ENCODE measurements at places on chromosomes 6 and 20.

DNA sequence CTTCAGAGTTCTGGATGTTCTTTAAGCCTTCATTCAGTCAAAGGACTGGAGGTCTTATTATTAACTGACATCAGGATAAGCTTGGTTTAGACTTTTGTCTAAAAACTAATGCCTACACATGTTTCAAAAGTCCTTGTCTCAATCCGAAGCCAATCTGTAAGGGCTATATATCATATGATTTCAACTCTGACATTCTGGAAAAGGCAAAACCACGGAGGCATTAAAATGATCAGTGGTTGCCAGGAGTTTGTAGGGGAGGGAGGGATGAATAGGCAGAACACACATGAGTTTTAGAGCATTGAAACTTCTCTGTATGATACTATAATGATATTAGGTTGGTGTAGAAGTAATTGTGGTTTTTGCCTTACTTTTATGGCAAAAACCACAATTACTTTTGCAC lies 1285.8 kb upstream of the CITED2 start:
- DNase-seq: no peak

DNA sequence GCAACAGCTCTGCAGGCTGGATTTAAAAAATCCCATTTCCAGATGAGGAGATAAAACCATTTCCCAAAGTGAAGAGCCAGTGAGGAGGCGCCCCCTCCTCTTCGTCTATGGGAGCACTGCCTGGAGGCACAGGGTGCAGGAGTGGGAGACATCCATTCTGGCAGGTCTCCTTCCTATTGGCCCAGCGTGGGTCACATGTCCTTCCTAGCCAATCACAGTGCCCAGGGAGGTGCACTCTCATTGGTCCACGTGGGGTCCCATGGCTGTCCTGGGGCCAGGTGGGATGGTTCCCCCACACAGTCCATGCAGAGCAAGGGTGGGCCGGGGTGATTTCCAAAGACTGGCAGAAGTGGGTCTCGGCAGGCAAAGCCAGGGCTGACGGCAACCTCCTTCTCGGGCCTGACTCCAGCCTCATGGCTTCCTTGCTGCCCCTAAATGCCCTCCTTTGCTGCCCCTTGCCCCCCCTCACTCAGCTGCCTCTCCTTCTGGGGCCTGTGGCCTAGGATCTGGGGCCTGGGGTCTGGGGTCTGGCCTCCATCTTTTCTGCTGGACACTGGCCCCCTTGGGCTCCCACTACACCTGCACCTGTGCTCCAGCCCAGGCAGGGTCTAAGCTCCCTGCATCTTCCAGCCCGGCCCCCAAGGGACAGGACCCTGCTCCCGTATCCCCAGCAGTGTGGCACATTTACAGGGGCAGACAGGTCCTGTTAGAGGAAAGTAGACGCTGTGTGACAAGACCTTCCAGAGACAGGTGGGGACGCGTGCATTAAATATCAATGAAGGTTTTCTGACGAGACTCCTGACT lies 231.7 kb downstream of the TAF4 start:
- no peak for DNase-seq

DNA sequence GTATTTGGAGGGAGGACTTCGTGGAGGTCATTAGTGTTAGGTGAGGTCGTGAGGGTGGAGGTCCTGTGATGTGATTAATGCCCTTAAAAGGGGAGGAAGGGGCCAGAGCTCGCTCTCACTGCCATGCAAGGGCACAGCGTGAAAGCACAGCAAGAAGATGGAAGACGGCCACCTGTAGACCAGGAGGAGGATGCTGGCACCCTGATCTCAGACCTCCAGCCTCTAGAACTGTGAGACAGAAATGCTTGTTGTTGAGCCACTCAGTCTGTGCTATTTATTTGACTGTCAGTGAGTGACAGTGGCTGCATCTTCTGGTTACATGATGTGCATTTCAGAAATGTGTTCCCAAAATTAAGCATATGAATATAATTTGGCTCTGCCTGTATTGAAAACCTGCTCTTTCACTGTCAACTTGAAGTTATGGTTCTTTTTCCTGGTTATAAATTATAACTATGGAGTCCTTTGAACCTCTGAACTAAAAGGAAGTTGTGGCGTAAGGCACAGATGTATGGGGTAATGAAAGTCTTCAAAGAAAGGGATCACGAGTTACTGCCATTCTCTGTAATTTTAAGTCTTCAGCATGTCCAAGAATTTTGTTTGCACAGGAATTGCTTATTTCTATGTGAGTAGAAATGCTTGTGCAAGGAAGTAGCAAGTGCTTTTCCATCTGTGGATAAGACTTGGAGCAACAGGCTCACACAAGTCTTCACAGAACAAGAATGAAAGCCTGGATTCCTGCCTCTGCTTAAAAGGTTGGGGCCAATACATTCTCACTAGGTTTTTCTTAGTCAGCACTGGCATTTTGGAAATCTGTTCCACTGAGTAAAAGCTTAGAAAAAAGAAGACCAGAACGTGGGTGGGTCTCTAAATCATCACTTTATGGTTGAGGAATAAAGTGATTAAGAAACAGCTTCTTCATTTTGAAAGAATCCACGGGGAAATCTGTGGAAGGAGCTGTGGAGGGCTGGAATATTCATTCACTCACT lies 10.3 kb downstream of the PPP1R14C start:
- no peak for DNase-seq

GRCh38 chr6:110217266-110217665 lies 37.0 kb downstream of the CDC40 start:
- DNase-seq: no peak

DNA sequence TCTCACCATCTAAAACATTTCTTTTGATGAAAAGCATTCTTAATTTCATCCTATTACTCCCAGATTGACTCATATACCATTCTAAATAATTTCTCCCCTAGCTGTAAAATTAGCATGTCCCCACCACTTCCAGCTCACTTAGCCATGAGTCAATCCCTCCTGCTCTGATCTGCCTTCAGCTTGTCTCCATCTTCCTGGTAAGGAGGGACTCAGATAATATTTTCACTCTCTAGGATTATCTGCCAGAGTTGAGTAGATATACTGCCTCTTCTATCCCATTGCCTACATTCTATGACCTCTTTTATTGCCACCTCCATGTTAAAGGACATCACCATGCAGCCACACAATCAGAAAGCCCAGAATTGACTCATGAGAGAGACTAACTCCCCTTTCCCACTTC lies 348.8 kb upstream of the POU3F2 start:
- no peak for DNase-seq

DNA sequence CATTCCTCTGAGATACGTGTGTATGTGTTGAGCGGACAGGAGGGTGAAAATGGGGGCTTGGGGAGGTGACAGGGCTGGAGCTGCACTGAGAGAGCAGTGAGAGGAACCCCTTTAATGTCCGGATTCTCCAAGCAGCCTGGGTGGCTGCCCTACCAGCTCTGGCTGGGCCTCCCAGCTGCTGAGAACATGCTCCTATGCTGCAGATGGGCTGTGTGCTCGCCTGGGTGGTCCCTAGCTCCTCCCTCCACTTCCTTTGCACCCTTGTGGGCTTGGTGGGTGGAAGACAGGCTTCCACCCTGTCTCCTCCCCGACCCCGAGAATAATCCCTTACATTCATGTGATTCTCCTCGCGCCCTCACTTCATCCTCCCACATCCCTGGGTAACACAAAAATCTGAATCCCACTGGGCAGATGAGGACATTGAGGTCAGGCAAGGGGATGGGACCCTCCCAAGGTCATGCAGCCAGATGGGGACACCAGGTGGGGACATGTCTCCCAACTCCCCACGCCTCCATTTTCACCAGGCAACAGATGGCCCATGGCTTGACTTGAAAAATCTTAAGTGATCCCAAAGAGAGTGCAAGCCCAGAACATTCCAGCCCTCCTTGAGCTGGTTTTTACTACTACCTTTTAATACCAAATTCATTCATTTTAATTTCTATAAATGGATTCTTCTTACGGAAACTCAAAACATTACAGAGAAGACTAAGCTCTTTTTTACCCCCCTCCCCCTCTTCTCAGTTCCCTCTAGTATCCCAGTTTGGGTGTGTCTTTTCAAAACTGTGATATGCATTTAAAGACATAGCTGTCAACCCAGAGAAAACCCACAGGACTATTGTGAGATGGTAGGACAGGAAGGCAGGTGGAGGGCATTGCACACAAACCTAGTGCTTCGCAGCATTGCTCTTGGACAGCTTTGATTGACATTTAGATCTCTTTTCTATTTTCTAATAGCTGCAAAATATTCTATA lies 5.0 kb upstream of the PDRG1 start:
- DNase-seq: no peak

GRCh38 chr6:81834141-81834681 lies 81.7 kb upstream of the TENT5A start:
- no peak for DNase-seq

DNA sequence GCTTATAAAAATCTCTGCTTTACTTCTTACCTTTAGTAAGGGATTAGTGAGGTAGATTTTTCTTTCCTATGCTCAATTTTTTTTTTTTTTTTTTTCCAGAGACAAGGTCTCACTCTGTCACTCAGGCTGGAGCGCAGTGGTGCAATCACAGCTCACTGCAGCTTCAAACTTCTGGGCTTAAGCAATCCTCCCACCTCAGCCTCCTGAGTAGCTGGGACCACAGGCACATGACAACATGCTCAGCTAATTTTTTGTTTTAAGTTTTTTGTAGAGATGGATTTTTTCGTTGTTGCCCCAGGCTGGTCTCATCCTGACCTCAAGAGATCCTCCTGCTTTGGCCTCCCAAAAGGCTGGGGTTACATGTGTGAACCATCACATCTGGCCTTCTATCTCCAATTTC lies 58.9 kb upstream of the RREB1 start:
- DNase-seq: no peak

- no peak for DNase-seq
These were observed 4.9 kb upstream of the EDN3 start for GRCh38 chr20:59295531-59295930.

DNA sequence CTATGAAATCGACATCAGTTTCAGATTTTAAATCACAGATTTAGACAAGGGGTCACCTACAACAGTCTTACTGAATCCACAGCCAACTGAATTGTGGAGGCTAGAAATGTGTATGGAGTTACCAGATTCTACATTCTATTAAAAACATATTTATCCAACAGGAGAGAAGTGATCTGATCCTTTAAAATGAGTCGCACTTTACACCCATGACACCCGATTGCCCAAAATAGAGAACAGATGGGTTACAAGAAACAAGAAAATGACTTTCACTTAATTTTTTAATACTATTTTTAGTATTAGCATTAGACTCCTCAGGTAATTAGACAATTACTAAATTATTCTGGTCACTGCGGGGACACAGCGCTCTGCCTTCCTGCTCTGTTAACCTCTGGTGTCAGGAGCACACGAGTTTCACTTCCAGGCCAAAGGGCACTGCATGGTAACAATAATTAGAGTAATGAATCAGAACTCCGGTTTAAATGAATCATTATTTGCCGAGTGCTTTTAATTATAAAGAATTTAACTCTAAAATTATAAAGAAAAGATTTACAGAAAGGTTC lies 108.6 kb downstream of the ATP9A start:
- no peak for DNase-seq

GRCh38 chr6:107330168-107330567 lies 129.2 kb downstream of the PDSS2 start:
- no peak for DNase-seq

Data from T-helper 2 cell (primary cell).